ENCODE measurements at places on chromosomes 6 and 20. TPM values are rescaled to one million over a fixed set of nuclear protein-coding genes. Genes with fewer than 3 reads are reported as not detected.

PLA2G7 gene
- polyA plus RNA-seq = not detected

PCSK2 gene
- polyA plus RNA-seq = not detected

PSMB9 gene
- polyA plus RNA-seq = 38.4 TPM

DACT2 gene
- not detected for polyA plus RNA-seq

GNMT gene
- polyA plus RNA-seq = 0.07 TPM

DNA sequence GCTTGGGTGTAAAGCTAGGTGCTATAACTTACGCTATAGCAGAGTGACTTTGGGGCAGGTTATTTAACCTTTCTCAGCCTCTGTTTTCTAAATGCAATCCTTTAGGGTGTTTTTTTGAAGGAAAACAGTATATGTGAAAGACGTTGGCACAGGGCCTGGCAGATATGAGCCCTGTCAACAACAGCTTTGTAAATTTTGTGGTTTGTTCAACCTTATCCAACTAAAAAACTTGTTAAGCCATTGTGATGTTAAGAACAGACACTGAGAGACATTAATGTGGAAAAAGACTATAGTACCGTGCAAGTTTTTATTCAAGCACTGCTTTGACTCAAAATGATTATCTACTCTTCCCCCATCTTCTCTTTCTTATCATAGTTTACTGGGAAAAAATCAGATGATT is 8.2 kb downstream of the HECA start:
- no peak for DNase-seq

DNA sequence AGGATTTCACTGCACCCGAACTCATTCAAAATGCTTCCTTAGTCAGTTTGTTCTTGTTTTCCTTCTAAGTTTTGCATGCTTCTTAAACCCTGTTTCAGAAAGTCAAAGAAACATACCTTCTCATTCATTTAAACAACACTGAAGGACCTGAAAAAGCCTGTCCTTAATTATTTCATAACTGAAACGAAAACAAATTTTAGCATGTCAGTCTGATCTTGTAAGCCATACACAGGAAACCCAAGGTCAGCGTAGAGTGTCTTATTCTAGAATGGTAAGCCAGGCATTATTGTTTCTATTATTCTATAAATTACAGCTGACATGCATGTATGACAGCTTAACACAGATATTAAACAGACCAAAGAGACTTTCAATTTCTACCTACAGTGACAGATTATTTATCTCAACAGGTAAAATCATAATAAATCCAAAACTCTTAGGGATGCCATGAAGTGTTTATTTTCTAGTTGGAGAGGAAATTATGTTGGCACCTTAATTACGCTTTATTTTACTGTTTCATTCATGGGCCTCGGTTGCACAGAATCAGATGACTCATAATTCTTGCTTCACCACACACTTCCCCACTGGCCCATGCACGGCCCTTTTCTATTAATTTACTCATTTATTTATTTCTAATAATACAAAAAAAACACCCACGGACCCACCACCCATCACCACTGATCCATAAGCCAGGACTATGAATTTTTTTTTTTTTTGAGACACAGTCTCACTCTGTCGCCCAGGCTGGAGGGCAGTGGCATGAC is 39.3 kb upstream of the DUSP22 start:
- no peak for DNase-seq

- DNase-seq = no peak
Measured at GRCh38 chr6:111870742-111871064, 2.5 kb downstream of the FYN start.

DNA sequence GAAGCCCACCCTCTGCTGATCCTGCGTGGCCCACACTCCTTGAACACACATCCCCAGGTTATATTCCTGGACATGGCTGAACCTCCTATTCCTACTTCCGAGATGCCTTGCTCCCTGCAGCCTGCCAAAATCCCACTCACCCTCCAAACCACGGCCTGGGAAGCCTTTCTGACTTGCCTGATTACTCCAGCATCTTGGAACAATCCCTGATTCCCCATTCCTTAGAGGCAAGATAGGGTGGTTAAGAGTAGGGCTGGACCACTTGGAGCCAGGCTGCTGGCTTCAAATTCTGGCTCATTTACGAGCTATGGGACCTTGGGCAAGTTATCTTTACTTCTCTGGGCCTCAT is 45.9 kb upstream of the CDH22 start:
- DNase-seq = no peak

DNA sequence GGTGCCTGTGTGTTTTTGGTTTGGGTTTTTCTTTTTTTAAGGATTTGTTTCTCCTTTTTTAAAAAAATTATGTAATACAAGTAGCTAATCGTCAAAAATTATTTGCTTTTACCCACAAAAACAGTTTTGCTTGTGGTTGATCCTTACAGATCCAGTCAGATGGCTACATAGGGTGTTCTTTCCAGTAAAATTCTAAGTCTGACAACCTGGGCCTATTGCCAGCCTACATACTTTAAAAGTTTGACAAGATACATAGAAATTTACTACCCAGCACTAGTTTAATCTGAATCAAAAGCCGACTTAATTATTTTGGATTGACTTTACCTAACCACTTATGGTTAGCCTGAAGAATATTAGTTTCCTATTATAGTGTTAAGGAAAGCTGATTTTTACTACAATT is 2.1 kb upstream of the SOX4 start:
- DNase-seq = no peak

GRCh38 chr6:1700278-1700967 is 90.7 kb downstream of the FOXC1 start:
- no peak for DNase-seq

Measured in AG04450 (cell line).